D721Med (cell line): ENCODE measurements at places on chromosomes 6 and 20.

DNA sequence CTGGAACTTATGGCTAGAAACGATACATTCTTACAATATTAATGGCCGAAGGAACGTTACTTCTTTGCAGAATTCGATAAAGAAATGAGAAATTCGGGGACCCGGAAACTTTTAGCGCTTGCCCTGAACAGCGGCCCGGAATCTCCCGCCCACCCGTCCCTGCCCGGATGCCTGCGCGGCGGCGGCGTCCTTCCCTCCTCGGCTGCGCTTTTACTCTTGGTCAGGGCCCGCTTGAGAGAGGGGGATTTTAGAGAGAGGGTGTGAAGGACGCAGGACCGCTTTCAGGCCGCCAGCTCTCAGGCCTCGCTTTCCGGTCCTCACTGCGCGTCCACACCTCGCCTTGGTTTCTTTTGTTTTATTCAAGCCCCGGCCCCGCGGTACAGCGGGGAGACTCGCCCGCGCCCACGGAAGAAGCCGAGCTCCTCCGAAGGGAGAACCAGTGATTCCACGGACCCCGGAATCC lies 243.7 kb downstream of the ARID1B start:
- no peak for DNase-seq

DNA sequence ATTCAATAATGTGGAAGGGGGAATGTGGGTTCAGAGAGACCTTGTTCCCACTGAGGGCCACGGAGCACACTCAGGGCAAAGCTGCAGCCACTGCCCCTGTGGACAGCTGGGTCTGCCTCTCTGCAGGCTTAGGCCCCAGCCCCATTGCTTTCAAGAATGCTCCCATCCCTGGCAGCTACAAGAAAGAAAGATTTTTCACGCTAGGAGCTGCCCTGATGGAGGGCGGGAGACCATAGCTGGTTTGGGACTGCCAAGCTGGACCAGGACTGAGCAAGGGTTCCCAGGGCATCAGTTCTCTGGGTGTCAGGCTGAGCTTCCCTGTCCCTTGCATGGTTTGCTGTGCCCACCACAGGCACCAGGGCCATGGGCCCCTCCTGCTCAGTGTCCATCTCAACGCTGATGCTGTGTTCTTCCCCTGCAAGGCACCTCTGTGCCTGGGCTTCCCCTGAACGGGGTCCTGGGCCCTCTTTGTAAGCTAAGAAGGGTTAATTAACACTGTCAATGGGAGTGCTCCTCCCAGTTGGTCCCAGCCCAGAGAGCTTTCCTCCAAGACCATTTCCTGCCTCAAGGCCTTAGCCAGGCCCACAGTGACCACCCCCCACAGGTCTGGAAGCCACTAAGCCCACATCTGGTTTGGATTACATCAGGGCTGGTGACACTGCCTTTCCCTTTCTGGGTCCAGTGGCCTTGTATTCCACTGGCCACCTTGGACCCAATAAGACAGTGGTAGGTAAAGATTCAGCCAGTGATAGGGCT lies 8.4 kb downstream of the FOXS1 start:
- no peak for DNase-seq

DNA sequence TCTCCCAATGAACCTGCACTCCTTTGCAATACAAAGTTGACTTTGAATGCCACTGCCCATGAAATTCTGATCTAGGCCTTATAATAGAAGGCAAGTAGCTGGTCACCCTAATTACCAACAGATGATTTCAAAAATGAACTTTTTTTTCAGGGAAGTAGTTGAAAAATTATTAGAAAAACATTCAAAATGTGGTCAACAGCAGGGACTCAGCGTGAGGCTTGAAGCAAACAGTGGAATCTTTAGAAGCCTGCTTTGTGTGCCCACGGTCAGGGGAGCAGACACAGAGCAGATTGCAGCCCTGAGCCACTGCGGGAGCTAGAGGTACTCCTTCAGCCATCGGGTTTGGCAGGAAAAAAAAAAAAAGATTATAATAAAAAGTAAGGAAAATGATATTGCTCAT lies 87.1 kb upstream of the HEY2 start:
- DNase-seq, result no peak

GRCh38 chr6:157498817-157499216 lies 117.8 kb downstream of the ZDHHC14 start:
- DNase-seq, result no peak

GRCh38 chr20:37988306-37988954 lies 44.8 kb downstream of the TTI1 start:
- no peak for DNase-seq

DNA sequence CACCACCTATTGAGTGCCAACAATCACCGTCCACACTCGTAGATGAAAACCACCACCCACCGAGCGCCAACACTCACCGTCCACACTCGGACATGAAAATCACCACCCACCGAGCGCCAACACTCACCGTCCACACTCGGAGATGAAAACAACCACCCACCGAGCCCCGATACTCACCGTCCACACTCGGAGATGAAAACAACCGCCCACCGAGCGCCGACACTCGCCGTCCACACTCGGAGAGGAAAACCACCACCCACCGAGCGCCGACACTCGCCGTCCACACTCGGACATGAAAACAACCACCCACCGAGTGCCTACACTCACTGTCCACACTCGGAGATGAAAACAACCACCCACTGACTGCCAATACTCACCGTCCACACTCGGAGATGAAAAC lies 129.3 kb downstream of the IRF4 start:
- no peak for DNase-seq

DNA sequence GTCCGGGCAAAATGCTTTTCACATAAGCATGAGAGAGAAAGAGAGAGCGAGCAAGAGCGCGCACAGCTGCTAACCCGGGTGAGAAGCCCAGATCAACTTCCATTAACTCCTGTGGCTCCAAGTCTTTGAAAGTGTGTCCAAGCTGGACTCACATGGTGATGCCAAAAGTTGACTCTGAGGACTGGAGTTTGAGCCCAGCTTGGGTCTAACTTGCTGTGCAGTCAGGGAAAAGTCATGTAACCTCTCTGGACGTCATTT lies 357.2 kb upstream of the SULF2 start:
- DNase-seq, result no peak

DNA sequence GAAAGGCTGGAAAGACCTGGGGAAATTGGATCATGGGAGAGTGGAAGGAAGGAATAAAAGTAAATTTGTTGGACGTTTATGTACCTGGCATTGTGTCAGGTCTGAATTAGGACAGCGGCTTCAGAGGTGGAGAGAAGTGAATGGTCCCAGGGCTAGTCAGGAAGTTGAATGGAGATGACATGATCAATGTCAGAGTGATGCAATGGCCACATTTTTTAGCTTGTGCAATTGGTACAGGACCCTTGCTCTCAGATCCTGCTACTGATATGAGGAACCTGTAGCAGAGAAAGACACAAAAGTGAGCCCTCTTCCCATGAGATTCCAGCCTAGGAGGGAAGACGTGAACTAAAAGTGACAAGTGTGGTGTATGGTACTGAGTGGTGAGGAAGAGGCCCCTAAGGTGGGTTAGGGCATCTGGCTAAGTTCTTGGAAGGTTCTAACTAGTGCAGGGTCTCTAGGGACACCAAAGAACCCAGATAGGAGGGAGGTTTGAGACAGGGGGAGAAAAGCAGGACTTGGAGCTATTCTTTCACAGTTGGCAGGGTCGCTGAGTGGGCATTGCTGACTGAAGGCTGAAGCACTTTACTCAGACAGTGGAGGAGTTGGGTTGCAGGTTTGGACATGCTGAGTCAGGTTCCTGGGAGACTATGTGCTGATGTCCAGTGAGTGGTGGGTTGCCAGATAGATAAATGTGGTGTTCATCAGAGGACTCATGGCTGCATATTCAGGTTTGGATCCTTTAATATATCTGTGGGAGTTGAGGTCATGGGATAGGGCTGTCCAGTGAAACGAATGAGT lies 266.1 kb upstream of the RNF24 start:
- DNase-seq, result no peak

DNA sequence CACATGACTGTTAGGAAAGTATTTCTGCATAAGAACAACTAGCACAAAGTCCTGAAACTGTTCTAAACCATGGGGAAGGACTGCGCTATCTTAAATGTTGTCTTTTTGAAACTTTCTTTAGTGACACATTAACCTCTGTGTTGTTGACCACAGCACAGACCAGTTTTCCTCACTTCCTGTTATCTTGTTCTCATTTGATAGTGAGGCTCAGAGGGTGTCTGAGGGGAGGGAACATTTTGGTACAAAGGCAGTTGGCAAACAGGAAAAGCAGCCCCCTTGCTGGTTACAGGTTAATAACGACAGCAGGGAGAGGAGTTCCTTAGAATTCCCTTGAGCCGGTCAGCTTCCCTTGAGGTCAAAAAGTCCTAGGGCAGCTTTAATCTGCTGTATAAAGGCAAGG lies 143.5 kb upstream of the BMP2 start:
- DNase-seq, result no peak

DNA sequence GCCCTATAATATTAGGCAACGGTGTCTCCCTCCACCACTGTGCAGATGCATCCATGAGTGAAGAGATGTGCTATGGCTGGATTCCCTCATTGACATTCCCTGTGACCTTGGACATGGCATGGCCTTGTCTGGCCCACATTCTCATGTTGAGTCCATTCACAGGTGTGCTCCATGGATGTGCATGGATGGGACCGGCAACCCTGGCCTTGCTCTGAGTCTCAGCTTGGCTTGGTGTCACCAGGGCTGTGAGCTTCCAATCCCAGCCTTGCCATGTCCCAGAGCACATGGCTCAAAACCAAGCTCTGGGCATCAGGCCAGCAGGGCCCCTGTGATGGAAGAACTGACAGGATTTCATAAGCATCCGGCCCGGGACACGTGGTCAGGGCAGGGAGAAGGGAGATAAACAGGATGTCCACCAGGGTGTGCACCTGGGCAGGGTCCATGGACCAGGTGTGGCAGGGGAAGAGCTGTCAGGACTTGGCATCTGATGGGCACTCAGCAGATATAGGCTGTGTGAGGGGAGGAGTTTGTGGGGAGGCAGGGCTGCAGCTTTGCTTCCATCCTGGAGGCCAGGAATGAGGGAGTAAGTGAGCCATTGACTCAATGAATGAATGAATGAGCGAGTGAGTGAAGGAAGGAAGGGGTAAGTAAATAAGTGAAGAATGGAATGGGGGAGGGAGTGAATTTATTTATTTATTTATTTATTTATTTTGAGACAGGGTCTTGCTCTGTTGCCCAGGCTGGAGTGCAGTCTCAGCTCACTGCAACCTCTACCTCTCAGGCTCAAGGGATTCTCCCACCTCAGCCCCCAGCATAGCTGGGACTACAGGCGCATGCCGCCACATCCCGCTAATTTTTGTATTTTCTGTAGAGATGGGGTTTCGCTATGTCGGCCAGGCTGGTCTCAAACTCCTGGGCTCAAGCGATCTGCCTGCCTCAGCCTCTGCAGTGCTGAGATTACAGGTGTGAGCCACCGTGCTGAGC lies 15.7 kb downstream of the NRSN2 start:
- no peak for DNase-seq

DNA sequence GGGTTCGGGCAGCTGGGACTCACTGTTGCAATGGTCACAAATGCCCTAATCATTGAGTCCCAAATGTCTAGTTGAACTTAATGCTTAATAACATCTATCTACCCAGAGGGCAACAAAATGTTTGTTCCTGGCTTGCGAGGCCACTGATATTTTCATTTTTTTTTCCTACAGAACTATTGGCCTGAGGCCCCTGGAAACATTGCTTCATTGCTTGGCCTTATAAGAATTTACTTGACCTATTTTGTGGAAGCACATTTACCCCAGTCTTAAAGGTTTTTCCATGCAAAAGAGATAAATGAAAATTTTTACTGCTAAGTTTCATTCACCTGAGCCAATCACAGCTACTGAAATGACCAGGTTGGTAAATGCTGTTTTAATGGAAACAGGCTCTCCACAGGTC lies 133.1 kb upstream of the RIPOR2 start:
- DNase-seq, result no peak

GRCh38 chr6:43736211-43736786 lies 33.7 kb upstream of the VEGFA start:
- no peak for DNase-seq

DNA sequence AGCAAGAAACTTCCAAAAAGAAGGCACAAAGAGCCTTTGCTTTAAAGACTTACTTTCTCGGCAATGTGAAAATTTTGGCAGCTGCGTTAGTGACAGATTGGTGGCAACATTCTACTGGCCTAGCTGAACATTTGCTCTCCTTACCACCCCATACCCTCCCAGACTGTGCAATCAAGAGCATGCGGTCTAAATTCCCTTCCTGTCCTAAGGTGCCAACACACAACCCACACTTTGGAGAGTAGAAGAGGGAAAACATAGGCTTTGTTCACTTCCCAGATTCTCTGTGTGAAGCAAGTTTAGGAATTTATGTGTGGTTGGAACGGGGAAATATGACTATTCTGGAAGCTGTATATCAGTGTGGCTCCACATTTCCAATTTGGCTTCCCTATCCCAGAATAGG lies 29.8 kb upstream of the NEDD9 start:
- no peak for DNase-seq

- DNase-seq, result no peak
These were observed 38.3 kb downstream of the HNF4A start for GRCh38 chr20:44393608-44394451.

GRCh38 chr6:41942067-41942851 lies 651 bp upstream of the CCND3 start:
- no peak for DNase-seq

GRCh38 chr20:59005523-59006166 lies 1.4 kb downstream of the CTSZ start:
- no peak for DNase-seq

- no peak for DNase-seq
These were observed 38.3 kb downstream of the KIF13A start for GRCh38 chr6:17949168-17949567.

DNA sequence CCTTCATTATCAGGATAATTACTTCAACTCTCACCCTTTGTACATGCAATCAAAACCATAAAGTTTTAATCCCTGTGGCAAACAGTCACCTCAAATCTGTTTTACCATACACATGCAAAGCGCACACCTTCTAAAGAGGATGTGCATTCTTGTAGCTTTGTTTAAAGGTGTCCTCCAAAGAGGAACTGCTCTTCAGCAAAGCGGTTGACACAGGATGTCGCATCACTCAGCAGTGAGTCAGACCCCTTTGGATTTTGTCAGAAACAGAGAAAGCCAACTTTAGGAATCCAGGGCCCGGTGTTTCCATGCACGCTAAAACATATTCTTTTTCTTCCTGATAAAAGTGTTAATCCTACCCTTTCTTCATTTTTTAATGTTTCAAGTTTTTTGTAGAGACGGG lies 268.3 kb upstream of the ARID1B start:
- DNase-seq, result no peak

DNA sequence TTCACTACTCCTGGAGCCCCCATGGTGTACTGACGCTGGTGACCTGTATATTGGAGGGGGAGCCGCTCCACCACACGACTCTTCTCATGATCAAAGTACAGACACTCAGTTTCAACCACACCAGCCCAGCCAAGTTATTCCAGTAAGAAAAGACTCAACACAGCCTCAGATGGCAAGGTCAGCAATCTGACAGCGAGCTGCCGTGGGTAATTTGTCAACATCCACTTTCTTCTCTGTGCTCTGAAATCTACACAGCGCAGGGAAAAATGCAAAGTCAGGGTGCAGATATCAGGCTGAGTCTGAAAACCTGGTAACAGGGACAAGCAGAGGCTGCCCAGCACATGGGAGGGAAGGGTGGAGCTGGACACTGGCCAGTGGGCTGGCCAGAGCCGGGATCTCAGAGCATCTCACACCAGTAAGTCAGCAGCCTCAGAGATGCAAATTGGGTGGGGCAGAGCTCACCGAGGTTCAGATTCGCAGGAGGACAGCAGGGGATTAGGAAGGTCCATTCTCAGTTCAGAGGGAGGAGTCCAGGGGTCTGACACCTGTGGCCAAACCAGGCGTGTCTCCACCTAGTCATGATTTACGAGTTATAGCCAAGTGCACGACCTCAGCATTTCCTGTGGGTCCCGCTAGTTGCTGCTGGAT lies 44.5 kb upstream of the RPS6KA2 start:
- no peak for DNase-seq
